Uterus (tissue), 4 donors: ENCODE measurements at places on chromosomes 2 and 18. TPM values are rescaled to one million over a fixed set of nuclear protein-coding genes. Genes with fewer than 3 reads are reported as not detected.

The THSD7B gene
- 0.26 TPM for total RNA-seq

The CFC1 gene
- not detected for total RNA-seq

GRCh38 chr2:233354971-233355574 is 779 bp downstream of the DGKD start:
- no peak for DNase-seq

DNA sequence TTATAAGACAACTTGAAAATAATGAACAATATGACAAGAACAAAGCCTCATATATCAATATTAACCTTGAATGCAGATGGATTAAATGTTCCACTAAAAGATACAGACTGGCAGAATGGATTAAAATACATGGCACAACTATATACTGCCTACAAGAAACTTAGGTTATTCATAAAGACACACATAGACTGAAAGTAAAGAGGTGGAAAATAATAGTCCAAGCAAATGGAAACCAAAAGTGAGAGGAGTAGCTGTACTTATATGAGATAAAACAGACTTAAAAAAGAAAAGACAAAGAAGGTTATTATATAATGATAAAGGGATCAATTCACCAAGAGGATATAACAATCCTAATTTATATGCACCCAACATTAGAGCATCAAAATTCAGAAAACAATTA is 18.2 kb downstream of the LMAN1 start:
- DNase-seq: no peak

DNA sequence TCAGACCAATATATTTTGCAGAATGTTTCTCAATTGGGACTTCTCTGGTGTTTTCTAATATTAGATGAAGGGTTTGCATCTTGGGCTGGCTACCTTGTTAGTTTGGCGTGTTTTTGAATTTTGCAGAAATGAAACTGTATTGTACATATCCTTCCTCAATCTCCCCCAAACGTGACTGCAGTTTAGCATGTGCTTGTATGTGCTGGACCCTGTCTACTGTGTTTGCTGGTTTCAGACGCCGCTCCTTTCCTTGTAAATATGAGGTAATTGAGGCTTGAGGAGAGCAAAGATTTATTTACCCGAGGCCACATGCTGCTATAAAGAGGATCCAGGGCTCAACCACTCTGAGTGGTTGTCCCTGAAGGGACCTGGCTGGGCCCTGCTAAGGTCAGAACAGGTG is 57.2 kb downstream of the NGEF start:
- no peak for DNase-seq
